Left renal cortex interstitium (tissue), 4 donors: ENCODE measurements at places on chromosomes 7 and 10. TPM values are rescaled to one million over a fixed set of nuclear protein-coding genes. Genes with fewer than 3 reads are reported as not detected.

DNA sequence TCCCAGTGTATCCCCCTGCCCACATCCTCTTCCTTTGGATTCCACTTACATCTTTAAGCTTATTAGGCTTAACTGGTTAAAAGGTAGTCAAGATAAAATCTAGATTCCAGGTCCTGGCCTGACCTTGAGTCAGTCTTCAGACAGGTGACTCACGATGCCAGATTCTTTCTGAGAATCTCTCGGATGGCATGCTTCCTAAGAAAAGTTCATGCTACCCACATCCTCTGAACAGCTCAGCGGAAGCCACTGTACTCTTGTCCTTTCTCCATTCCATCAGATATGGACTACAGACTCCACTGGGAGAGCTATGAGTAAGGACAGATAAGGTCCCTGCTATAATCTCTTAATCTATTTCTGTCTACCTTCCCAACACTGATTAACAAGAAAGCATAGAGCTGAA is 43.4 kb downstream of the DNMBP start:
- no peak for DNase-seq

Gene TUBB8
- polyA plus RNA-seq = 0.44 TPM

GRCh38 chr10:114720685-114721278 is 62.7 kb upstream of the ABLIM1 start:
- DNase-seq = no peak

GRCh38 chr10:45440511-45441062 is 66.6 kb downstream of the ALOX5 start:
- no peak for DNase-seq

DNA sequence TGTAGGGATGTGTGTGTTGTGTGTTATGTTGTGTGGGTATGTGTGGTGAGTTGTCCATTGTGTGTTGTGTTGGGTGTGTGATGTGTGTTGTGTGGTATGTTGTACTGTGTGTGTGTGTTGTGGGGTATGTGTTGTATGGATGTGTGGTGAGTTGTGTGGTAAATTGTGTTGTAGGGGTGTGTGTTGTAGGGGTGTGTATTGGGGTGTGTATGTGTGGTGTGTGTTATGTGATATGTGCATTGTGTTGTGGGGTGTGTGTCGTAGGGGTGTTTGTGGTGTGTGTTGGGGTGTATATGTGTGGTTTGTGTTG is 97.8 kb upstream of the PODXL start:
- no peak for DNase-seq

GRCh38 chr10:66940965-66941364 is 15.1 kb downstream of the LRRTM3 start:
- no peak for DNase-seq

DNA sequence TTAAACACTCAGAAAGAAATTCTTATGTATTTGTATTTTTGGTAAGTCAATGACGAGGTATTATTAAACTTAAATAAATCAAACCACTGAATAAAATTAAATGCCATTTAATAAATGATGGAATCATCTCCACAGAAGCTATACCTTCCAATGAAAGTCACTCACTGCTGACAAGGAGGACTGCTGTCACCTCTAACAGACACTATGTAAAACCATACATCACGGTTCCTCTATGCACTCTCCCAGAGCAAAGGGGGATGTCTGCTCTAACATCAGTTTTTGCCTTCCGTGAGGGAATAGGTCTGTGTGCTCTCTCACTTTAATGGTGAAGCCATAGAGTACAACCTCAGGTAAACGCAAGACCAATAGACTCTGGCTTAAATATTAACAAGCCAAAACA is 99.7 kb upstream of the DDC start:
- no peak for DNase-seq

DNA sequence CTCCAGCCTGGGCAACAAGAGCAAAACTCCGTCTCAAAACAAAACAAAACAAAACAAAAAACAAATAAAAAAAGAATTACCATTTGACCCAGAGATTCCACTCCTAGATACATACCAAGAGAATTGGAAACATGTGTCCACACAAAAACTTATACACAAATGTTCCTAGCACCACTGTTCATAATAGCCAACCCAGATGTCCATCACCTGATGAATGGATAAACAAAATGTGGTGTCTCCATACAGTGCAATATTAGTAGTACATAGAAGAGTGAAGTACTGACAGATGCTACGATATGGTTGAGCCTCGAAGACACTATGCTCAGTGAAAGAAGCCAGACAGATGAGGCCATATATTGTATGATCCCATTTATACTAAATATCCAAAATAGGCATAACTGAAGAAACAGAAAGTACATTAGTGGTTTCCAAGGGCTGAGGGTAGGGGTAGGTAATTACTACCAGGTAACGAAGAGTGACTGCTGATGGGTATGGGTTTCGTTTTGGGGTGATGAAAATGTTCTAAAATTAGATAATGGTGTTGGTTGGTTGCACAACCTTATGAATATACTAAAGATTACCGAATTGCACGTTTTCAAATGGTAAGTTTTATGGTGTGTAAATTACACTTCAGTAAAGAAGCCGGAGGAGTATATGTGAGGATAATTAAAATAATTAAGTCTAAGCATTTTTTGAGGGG is 20.0 kb downstream of the MYO1G start:
- DNase-seq = no peak

Gene WNT8B
- 0.69 TPM for polyA plus RNA-seq

Gene GOLGA7B
- 0.51 TPM for polyA plus RNA-seq

Gene EIF5AL1
- 5.0 TPM for polyA plus RNA-seq

Gene TDRD1
- polyA plus RNA-seq = 0.05 TPM

- no peak for DNase-seq
These were observed 4.0 kb downstream of the GNGT1 start for GRCh38 chr7:93910076-93910994.

GRCh38 chr10:103651783-103652476 is 158.4 kb downstream of the NEURL1 start:
- DNase-seq = no peak

GRCh38 chr10:119341459-119342301 is 134.3 kb downstream of the GRK5 start:
- no peak for DNase-seq

Gene ZC3HAV1L
- polyA plus RNA-seq = 17.8 TPM

DNA sequence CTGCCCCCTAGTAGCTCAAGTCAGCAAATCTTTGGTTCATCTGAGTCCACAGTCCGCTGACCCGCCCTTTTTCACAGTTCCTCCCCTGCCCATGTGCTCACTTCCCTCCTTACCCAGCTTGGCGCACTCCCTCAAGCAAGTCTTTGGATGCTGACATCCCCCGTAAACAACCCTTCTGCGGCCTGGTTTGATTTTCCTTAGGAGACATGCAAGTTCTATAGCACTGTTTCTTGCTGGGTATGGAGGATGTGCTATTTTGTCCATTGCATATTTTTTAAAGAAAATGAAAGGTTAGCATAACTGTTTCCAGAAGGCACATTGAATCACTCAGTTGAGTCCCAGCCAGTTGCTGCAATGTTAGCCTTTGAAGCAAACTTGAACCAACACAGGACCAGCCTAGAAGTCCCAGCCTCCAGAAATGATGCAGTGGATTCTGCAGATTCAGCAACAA is 38.2 kb downstream of the HTRA1 start:
- no peak for DNase-seq

Gene EN2
- 0.39 TPM for polyA plus RNA-seq

Gene AKR1C1
- polyA plus RNA-seq = 12.9 TPM

DNA sequence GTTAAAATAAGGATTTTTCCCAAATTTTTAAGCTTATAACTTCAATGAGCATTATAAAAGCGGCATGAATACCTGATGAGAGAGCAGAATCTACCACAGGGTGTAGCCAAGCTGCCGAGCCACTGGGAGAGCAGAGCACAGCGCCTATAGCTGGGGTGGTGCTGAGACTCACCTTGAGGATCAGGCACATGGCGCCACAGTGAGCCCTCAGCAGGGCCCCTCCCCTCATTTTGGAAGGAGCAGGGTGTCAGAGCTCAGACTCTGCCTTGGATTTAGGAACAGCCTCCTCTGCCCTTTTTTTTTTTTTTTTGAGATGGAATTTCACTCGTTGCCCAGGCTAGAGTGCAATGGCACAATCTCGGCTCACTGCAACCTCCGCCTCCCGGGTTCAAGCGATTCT is 118.6 kb downstream of the SRPK2 start:
- DNase-seq = no peak

Gene DNAJC9
- 36.1 TPM for polyA plus RNA-seq
